ENCODE measurements at places on chromosomes 7 and 10.

DNA sequence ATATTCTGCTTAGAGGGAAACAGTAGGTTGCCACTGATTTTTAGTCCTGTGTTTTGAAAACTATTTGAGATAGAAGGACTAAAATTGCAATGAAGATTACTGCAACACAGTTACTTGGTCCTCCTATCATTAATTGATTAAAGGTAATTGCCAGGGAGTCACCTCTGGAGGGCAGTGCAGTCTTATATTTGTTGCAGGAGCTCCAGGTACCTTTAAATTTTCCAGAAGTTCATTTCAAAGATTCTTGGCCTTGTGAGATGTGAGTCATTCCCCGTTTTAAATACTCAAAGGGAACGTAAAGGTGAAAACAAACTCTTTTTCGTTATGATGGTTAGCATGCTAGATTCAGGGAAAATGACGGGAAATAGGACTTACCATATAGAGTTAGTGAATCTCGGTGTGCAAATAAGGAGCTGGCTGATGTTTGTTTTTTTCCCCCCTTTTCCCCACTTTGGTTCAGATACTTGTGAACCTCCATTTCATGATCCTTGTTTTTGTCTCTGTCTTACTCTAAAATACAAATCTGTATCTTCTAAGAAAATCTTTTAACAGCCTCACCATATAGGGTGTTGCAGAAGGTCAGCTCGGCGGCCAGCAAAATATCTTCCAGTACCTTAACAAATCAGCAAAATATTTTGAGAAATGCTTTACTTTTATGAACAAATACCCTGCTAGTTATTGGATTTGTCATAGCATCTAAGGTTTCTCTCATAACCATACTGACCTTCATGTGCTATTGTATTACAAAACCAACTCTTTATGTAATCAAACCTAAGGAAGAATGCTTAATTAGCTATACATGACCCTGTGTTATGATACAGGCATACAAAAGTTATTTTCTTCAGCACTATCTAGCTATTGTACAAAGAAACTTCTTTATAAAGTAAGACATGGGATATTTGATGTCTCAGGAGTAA, 143.0 kb upstream of the HDAC9 start:
- peak; percentile 57 for DNase-seq

DNA sequence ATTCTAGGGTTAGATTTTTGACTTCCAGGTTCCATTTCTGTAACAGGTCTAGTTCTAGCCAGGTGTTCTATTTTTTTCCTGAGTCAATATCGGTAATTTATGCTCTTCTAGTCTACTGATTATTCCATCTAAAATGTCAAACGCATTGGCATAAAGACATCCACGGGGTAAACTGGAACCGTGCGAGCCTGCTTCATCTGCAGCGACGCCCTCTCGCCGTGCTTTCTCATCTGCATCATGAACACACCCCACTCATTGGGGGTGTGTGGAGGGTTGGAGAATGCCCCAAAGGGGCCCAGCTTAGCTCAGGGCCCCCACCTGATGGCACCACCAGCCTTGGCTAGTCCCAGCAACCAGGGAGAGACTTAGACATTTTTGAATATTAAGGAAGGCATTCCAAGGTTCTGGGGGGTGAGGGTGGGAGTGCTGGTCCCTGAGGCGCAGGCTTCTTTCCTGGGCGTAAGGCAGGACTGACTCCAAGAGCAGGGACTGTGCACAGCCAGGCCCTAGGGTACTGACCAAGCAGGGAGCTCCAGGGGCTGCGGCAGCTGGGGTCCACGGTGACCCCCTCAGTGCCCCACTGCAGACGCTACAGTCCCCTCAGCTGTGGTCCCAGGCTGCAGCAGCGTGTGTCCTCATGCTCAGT, 12.9 kb upstream of the CRYGN start:
- DNase-seq, result no peak

- no peak for DNase-seq
These were observed 32.8 kb downstream of the LIMK1 start for GRCh38 chr7:74116356-74116755.

DNA sequence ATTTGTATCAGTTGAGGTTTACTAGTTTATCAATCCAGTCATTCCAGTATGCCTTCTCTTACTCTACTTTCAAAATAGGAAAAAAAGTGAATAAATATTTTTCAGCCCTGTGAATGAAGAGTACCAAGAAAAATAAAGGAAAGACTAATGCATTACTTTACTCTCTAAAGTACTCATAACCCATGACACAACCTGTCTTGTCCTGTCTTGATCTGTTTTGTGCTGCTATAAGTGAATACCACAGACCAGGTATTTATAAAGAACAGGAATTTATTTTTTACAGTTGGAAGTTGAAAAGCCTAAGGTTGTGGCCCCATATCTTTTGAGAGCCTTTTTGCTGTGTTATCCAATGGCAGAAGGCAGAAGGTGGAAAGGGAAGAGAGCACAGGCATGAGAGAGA, 194.6 kb upstream of the DKK1 start:
- no peak for DNase-seq

DNA sequence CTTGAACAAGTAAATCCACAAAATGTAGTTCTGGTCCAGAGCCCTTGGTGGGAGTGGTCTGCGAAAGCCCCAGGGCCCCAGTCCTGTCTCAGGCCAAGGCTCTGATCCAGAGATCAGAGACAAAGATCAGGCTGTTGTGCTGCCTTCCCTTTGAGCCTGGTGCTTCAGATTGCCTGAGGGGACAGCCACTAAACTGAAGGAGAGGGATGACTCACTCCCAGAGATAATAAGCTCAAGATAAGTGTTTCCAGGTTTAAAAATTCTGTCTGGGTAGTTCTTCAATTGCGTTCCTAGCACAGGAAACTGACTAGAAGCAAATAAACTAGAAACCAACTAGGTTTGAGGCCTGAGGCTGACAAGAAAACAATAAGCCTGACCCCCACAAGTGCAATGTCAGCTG, 190.2 kb downstream of the RAMP3 start:
- DNase-seq, result no peak

GRCh38 chr7:4144172-4144701, 537.9 kb upstream of the FOXK1 start:
- no peak for DNase-seq

DNA sequence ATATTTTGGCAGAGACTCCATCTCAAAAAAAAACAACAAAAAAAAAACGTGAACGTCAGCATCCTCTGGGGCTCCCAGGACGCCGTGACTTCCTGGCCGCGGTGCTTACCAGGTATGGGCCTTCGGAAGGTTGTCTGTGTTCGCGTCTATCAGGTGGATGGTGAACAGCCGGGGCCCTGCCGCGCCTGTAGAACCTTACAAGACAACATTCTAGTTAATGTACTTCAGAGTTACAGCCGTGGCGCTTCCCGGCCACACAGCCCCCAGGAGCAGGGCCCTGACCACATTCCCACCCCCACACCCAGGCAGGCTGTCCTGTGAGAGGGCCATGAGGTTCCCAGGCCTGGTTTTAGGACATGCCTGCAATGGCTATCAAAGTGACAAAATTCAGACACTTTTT, 111.0 kb downstream of the SMURF1 start:
- no peak for DNase-seq

- DNase-seq, result no peak
These were observed 248.0 kb upstream of the FZD8 start for GRCh38 chr10:35889971-35890675.

DNA sequence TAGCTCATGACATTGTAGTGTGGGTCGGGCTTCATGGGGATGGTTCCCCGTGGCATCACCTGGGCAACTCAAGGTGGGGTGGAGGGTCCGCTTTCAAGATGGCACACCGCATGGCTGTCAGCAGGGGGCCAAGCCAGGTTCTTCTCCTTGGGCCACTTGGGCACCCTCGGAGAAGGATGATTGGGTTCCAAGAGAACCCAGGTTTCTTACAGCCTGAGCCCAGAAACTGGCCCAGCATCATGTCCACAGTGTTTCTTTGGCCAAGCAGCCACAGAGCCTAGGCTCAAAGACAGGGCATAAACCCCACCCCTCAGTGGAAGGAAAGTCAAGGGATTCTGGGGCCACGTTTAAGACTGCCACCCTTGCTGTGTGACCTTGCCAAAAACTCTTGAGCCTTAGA, 110.6 kb downstream of the PTPN20 start:
- no peak for DNase-seq

DNA sequence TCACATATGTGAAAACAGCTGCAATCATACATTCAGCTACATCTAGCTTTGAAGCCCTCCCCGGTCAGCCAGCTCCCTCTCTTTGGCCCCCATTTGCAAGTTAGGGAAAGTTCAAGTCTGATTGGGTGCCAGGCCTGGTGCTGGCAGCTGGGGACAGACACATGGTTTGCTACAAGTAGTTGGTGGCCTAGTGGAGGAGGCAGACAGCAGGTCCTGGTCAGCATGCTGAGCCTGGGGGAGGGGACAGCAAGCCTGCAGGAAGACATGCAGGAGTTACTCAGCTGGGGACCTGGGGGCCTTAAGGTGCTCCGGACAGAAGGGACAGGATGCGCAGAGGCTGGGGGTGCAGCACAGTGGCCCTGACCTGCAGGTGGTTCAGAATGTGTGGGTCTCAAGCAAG, 956.9 kb upstream of the ZNF722 start:
- DNase-seq, result no peak

DNA sequence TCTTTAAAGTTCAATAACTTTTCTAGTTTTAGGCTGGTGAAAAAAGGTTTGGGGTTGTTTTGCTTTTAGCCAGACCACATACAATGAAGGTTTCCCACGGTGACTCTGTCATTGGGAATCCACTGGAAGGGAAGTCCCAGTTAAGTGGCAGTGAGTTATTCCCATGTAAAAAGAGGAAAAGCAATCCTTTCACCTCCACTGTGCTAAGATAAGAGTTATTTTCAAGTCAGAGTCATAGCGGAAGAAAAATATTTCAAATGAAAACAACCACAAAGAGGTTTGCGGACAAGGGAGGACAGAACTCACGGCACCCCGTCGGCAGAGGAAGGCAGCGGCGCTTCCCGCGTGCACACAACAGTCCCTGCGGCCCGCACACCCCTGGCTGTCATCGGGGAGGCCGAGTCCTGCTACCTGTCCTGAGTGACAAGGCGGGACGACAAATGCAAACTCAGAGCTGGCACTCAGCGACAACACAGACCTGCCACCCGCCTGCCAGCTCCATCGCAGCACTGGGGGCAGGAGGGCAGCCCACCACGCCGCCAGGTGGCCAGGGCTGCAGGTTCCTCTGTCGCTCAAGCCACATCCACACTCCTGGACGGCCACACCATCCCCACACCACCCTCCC, 9.3 kb upstream of the PAPOLB start:
- DNase-seq, result no peak

- DNase-seq, result no peak
These were observed 14.9 kb downstream of the MAT1A start for GRCh38 chr10:80274396-80275134.

GRCh38 chr7:55415173-55415778, 50.1 kb downstream of the LANCL2 start:
- DNase-seq, result peak; percentile 86

DNA sequence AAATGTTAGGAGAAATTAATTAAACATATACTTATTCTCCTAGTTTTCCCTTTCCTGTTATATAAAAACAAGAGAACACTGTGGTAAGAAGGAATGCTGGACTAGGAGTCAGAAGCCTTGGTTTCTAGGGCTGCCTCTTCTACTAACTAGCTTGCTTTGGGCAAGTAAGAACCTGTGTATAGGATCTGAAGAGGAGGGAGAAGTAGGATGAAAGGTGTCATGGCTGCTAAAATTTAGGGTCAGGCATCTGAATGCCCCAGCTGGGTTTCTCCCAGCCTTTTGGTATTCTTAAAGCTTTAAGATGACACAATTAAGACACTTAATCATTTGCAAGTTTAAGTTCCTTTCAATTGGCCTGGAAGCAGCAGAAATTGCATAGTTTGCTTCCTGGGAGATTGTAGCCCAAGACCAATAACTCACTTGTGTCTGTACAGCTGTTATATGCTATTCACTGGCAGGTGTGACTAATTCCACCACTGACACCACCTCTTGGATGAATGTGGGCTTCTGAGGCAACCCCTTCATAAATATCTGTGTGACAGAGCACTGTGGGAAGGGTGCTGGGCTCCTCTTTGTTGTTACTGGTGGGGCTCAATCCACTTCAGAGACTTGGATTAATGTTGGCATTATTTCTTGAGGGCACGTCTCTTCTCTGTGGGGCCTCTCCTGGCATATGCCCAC, 137.2 kb downstream of the LRMDA start:
- no peak for DNase-seq

GRCh38 chr7:43674559-43675436, 54.5 kb downstream of the COA1 start:
- no peak for DNase-seq

DNA sequence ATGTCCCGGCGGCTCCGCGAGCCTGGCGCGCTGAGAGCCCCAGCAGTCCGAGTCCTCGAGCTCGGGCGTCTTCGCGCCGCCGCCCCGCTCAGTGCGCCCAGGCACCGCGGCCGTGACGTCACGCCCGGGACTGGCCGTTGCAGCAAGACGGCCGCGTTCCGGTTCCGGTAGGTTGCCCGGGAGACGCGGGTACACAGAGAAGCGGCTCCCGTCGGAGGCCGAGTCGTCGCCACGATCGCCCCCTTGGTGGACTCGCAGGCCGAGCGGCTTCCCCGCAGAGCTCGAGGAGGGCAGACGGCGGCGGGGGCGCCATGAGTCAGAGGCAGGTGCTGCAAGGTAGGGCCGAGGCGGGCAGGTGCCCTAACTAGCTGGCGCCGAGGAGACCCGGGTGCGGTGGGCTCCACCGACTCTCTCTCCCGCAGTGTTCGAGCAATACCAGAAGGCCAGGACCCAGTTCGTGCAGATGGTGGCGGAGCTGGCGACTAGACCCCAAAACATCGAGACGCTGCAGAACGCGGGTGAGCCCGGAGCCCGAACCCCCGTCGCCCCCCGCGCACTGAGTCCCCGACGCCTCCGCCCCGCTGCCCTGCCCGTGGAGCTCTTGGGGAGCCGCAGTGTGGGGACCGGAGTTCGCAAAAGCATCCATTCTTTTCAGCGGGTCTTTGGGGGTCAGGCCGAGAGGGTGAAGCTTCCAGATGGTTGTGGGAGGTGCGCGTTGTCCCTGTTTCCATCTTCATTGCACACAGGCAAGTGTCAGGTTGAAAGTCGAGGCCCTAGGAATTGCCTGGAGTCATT, at the start of gene SPAG6:
Gene SPAG6 (plus strand): TSS at position 196 of the 795 bp plus-strand sequence. CDS start 116 bp downstream, at position 312.
- peak; percentile 49 for DNase-seq

GRCh38 chr10:34191406-34191805, 623.7 kb downstream of the PARD3 start:
- no peak for DNase-seq

DNA sequence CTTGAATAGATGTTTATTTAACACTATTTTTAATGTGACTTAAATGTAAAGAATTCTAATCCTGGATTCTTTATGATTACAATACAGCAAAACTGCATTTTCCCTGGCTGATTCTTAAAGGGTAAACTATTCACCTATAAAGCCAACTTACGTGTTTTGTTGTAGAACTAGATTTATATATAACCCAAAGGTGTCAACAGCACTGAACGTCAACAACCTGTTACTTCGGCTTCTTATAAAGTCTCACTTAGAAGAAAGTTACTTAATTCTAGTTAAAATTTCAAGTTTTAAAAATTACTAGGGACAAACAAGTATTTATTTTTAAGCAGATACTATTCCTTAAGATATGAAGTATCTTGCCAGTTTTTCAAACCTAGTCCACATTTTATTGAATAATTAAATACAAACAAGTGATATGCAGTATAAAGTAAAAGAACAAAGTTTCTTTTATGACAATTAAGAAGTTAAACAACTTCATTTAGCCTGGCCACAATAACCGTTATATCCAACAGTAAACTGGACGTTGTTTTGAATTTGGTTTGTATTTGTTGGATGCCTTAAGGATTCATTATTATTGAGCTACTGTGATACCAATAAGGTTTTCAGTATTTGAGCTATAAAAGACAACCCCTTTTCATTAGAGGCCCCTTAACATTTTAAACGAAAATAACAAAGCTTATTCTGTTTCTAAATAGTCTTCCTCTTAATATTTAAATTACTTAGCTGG, 83.1 kb downstream of the SNX10 start:
- DNase-seq, result no peak

- no peak for DNase-seq
These were observed 112.1 kb downstream of the FAM53B start for GRCh38 chr10:124632064-124632531.
